Forelimb muscle (tissue), 1 donor: ENCODE measurements at places on chromosomes 1 and 21. TPM values are rescaled to one million over a fixed set of nuclear protein-coding genes. Genes with fewer than 3 reads are reported as not detected.

RAVER2 gene
- polyA plus RNA-seq = 23.2 TPM

KRTAP13-3 gene
- polyA plus RNA-seq = not detected

ZMYM1 gene
- 11.3 TPM for polyA plus RNA-seq

RIPPLY3 gene
- 0.11 TPM for polyA plus RNA-seq

PLPPR5 gene
- 1.8 TPM for polyA plus RNA-seq

UBE2U gene
- not detected for polyA plus RNA-seq

GRCh38 chr1:36844917-36845316 lies 189.4 kb downstream of the GRIK3 start:
- no peak for DNase-seq

GRCh38 chr1:235972311-235972689 lies 92.6 kb downstream of the NID1 start:
- peak; percentile 17 for DNase-seq

DNA sequence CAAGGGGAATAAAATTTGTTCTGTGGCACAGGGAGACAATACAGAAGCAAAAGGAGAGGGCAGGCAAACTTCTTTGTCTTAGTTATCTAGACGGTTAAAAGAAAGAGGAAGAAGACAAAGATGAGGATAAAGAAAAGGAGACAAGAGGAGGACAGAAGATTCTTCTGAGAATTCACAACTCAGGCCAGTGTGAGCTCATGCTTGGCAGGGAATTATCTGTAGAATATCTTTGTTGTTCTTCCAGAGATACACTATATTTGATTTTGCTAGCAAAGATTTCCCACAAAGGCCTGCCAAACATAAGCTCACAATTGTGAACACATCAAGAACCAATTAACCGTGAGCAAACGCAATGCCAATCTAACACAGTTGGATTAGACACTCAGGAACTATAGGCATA lies 21.4 kb downstream of the SLC16A1 start:
- no peak for DNase-seq

DNA sequence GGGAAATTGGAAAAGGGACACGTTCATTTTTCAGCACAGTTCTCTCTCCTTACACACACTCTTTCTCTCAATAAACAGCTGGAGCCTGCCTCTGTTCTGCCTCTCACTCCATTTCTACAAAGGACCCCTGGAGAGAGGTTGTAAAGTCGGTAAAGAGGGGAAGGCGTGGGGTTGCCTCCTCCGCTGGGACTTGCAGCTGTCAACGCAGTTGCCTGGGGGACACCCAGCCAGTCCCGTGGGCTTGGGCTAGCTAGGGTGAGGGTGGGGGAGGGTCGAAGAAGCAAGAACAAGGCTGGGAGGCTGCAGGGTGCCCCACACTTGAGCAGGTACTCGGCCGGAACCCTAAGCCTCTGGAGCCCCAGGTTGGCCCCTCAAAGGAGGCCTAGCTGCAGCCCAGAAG lies 27.6 kb downstream of the C1orf216 start:
- no peak for DNase-seq

- no peak for DNase-seq
Observed at GRCh38 chr1:183622884-183623785, 12.4 kb downstream of the ARPC5 start.

DNA sequence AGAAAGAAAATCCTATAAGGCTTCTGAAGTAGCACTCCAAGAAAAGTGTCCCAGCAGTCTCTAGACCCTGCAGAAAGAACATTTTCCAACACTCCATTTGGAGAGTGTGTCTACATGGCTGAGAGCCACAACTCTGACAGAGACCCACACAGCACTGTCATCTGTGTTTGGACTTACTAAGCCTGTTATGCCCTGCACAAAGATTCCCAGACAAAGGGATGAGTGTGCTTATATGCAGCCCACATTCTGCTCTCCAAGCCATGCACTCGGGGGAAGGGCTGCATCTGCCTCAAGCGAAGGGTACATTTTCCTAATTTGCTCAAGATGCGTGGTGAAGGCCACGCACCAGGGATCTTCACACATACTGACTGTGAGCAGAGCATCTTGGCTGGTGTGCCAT lies 24.4 kb upstream of the SLAMF6 start:
- DNase-seq = no peak

DNA sequence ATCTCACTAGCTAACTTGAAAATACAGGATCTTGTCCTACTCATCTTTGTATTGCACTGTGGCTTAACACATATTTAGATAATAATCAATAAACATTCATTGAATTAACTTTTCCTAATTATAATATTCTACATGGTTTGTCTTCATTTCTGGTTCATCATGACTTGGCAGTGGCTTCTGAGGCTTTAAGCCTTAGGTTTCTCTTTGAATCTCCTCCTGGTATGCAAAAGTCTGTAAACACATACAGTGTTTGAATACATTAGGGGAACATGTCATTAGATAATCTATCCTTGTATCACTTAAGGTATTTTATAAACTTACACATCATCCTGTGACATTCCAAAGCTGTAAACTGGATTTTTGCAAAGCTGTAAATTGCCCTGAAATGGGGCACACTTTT lies 20.6 kb downstream of the CTSK start:
- DNase-seq = no peak

- no peak for DNase-seq
Observed at GRCh38 chr1:30525971-30526651, 197.3 kb downstream of the MATN1 start.

DNA sequence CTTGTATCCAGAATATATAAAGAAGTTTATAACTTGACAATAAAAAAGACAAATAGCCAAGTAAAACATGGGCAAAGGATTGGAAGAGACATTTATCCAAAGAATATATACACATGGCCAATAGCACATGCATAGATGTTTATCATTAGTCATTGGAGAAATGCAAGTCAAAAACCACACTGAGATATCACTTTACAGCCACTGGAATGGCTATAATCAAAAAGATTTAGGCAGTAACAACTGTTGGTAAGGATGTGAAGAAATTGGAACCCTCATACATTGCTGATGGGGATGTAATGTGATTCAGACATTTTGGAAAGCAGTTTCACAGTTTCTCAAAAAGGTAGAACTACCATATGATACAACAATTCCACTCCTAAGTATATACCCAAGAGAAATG lies 51.1 kb downstream of the SLC44A5 start:
- no peak for DNase-seq

DNA sequence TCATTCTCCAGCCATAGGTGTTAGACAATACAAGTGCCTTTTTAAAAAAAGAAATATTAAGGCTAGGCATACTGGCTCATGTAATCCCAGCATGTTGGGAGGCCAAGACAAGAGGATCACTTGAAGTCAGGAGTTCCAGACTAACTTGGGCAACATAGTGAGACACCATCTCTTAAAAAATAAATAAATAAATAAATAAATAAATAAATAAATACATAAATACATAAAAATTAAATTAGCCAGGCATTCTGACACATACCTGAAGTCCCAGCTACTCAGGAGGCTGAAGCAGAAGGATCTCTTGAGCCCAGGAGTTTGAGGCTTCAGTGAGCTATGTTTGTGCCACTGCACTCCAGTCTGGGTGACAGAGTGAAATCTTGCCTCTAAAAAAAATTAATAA lies 85.8 kb upstream of the ATP1B1 start:
- no peak for DNase-seq

DNA sequence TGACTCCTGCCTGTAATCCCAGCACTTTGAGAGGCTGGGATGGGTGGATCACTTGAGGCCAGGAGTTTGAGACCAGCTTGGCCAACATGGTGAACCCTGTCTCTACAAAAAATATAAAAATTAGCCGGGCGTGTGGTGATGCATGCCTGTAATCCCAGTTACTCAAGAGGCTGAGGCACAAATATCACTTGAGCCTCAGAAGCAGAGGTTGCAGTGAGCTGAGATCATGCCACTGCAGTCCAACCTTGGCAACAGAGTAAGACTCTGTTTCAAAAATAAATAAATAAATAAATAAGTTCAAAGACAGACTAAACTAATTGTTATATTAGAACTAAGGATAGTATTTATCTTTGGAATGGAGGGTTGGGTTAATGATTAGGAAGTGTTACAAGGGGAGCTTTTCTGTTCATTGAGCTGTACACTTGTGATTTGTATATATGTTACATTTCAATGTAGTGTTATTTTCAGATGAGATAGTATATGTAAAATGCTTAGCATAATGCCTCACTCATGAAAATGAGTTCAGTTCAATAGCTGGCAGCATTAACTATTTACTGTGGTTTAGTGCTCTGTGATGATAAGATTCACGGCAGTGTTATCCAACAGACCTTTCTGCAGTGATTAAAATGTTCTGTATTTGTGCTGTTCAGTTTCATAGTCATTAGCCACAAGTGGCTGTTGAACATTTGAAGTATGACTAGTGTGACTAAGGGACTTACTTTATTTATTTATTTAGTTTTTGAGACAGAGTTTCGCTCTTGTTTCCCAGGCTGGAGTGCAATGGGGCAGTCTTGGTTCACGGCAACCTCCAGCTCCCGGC lies 47.7 kb downstream of the OSBPL9 start:
- DNase-seq = no peak

DNA sequence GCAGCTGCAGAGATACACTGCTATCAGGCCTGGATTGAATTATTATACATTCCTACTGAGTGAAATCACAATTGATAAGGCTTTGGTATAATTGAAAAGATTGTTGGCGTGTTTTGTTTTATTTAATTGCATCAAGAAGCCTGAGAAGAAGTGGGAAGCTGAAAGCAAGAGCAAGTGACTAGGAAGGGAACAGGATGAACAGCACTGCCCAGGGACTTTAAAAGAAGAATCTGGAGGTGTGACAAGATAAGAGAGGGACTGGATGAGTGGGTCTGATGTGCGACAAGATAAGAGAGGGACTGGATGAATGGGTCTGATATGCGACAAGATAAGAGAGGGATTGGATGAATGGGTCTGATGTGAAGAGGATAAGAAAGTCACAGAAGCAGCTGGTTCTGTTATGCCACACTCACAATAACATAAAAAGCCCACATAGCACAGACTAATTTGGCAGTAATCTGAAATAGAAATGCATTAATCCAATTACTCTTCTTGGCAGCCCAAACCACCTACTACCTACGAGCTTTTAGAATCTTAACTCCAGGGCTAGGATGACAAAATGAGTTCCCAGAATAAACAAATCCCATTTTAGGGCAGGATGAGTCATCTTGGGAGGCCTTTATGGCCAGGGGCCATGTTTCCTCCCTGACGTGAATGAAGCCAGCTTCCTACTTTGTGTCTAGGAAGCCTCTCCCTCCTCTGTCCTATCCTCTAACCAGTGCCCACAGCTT lies 129.7 kb downstream of the DUSP10 start:
- DNase-seq = peak; percentile 31

GRCh38 chr1:67684526-67685066 lies 405 bp upstream of the GADD45A start:
- no peak for DNase-seq

- no peak for DNase-seq
Observed at GRCh38 chr1:245154429-245155271, at the start of gene KIF26B. KIF26B (plus strand) TSS chr1:245154985; CDS start chr1:245155425, 440 bp downstream.

GRCh38 chr1:56958526-56958925 lies 7.3 kb downstream of the C8B start:
- DNase-seq = no peak

GRCh38 chr1:110196917-110197765 lies 13.0 kb upstream of the KCNC4 start:
- DNase-seq = no peak

- DNase-seq = no peak
Observed at GRCh38 chr1:118986555-118987467, 1.3 kb downstream of the TBX15 start.

- no peak for DNase-seq
Observed at GRCh38 chr1:201212056-201212455, 21.4 kb downstream of the IGFN1 start.

DNA sequence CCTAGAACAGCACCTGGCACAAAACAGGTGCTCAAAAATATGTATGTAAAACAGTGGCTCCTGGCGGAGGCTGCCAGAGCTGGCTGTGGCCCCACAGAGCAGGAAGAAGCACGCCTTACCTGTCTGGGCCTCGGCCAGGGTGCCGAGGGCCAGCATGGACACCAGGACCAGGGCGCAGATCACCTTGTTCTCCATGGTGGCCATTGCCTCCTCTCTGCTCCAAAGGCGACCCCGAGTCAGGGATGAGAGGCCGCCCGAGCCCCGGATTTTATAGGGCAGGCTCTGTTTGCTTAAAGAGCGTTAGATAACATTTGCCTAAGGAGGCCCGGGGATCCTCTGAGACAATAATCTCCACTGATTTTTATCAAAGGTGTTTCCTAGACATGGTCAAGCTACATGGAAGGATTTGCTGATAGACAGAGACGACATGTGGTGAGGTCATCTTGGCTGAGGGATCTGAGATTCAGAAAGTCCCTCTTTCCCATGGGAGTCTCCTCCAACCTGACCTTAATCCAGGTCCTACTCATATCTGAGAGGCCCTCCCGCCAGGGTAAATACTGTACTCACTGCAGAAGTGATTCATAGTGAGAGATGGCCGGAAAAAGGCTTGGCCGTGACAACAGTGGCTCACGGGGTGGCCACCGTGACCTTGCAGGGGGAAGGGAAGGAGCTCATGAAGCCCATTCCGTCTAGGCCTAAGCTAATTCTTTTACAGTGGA lies at the start of gene TFF1:
Gene TFF1 (minus strand): TSS at position 244 of the 719 bp plus-strand sequence. CDS start 40 bp downstream, at position 204.
- DNase-seq = no peak

DNA sequence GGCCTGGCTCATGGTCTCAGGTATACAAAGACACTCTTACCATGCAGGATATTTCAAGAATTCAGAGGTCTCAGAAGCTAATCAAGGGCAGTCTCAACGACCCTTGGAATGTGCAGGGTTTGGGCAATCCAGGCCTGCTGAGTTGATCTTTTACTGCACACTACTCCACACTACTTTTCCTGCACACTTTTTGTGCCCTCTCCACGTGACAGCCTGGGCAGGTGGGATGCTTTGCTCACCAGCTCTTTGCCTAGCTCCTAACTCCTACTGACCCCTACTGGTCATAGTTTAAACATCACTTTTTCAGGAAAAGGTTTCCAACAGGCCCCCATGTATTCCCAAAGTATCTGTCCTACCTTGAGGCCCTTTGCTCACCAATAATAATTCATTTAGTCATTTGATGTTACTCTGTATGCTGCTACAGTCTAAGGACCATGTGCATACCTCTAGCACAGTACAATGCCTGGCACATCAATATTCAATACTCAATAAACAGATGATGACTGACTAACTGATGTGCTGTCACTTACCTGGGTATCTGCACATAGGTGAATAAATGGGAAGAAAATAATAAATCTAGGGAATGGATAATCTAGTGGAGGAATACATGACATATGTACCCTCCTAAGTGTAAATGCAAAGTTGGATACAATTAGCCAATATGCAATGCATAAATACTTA lies 9.6 kb downstream of the DUSP23 start:
- no peak for DNase-seq

- DNase-seq = no peak
Observed at GRCh38 chr1:2962541-2962940, 58.7 kb upstream of the ACTRT2 start.

GRCh38 chr1:239389703-239390102 lies 3.3 kb downstream of the CHRM3 start:
- DNase-seq = no peak

- DNase-seq = peak; percentile 6
Observed at GRCh38 chr1:153386500-153386901, 4.4 kb downstream of the S100A8 start.

DNA sequence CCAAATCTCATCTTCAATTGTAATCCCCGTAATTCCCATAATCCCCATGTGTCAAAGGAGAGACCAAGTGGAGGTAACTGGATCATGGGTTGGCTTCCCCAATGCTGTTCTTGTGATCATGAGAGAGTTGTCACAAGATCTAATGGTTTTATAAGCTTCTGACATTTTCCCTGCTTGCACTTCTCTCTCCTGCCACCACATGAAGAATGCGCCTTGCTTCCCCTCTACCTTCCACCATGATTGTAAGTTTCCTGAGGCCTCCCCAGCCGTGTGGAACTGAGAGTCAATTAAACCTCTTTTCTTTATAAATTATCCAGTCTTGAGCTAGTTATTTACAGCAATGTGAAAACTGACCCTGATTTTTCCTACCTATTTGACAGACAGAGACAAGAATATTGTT lies 162.5 kb upstream of the SYT6 start:
- no peak for DNase-seq
